ENCODE measurements at places on chromosomes 7 and 10. TPM values are rescaled to one million over a fixed set of nuclear protein-coding genes. Genes with fewer than 3 reads are reported as not detected.
A peak's percentile ranks its signal among the peaks of the same experiment; 100 is the strongest.

Gene TMEM139
- polyA plus RNA-seq: 25.1 TPM

Gene ANKRD30A
- polyA plus RNA-seq: not detected

Gene SSC4D
- polyA plus RNA-seq: 0.98 TPM

Gene MSMB
- polyA plus RNA-seq: not detected

Gene ASAH2
- polyA plus RNA-seq: 1.7 TPM

Gene HOXA4
- 1.8 TPM for polyA plus RNA-seq

Gene HOXA9
- 9.0 TPM for polyA plus RNA-seq

Gene BLNK
- 4.4 TPM for polyA plus RNA-seq

Gene CACNB2
- polyA plus RNA-seq: 0.15 TPM

Gene PARD3
- polyA plus RNA-seq: 58.0 TPM

Gene MYPN
- polyA plus RNA-seq: 0.54 TPM

Gene MKRN1
- 52.9 TPM for polyA plus RNA-seq

Gene ADAM12
- 0.07 TPM for polyA plus RNA-seq

Gene OPALIN
- polyA plus RNA-seq: not detected

DNA sequence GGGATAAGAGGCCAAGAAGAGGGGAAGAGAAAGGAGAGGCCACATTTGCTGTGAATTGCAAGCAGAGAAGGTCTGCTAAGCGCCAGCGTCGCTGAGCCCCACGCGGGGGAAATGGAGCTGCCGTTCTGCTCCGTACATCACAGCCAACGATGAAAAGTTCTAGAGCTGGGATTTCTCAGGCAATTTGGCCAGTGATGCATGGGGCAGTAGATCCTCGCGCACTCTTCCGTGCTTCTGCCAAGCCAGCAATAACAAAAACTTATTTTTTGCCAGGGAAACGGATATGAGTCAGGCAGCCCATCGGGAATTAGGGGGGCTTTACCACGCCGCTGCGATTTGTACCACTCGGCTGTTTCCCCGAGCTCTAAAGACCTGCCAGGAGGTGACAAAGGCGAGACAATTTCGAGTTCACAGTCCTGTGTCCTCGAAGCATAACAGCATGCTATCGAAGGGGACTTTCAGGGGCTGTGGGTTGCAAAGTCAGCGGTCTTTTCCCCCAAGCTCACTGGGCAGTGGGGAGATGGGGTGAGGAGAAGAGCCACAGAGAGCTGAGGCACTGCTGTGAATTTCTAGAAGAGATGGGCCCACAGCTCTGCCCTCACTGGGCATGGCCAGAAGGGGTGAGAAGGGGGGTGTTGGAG lies 30.0 kb upstream of the SLF2 start:
- DNase-seq: no peak

GRCh38 chr7:125934539-125934938 lies 1004.9 kb upstream of the POT1 start:
- DNase-seq: peak; percentile 25

- DNase-seq: no peak
Observed at GRCh38 chr7:32936689-32937088, 20.6 kb upstream of the FKBP9 start.

- no peak for DNase-seq
Observed at GRCh38 chr7:83036721-83037380, 125.8 kb downstream of the PCLO start.

DNA sequence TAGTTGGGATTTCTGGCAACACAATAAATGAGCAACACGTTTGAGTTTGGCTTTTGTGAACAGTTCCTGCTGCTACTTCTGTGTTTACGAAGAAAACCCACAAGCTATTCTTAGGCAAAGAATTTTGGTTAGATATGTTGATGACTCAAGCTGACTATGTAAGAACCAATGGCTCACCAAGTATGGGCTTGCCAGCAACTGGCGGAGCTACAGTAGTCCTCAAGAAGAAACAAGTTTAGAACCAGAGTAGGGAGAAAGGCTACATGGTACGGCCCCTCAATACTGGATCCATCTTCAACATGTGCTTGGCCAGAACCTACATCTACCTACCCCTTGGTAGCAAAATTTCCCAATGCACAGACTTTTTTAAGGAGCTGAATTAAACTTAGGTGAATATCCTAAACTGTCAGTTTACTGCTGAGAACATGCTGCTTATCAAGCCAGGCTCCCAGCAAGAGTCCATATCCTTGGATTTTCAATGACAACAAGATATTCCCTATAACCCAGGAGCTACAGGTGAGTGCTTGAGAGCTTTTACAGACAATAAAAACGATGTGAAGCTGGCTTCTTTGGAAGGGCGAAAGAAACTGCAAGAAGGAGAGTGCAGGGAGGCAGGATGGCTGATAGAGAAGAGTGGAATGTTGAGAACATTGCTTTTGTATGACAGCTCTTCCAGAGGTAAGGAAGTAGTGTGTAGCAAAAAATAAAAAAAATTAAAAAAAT lies 74.3 kb upstream of the ASAH2 start:
- DNase-seq: peak; percentile 84

- DNase-seq: no peak
Observed at GRCh38 chr7:51233374-51233773, 83.2 kb downstream of the COBL start.

DNA sequence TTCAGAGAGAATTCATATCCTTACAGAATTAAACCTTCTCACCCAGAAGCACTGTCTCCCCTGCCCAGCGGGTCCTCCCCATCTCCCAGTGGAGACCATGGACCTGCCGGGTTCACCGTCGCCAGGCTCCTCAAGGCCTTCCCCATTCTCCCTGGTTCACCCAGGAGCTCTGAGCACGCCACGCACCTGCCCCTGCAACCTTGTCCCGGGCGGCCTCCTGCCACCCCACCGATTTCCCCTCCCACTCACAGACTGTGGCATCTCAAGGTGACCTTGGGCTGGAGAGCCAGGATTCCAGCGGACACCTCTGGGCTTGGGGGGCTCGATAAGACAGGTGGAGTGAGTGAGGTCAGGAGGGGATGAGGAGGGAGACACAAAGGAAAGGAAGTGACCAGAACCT lies 135.3 kb downstream of the PTPRN2 start:
- DNase-seq: no peak

DNA sequence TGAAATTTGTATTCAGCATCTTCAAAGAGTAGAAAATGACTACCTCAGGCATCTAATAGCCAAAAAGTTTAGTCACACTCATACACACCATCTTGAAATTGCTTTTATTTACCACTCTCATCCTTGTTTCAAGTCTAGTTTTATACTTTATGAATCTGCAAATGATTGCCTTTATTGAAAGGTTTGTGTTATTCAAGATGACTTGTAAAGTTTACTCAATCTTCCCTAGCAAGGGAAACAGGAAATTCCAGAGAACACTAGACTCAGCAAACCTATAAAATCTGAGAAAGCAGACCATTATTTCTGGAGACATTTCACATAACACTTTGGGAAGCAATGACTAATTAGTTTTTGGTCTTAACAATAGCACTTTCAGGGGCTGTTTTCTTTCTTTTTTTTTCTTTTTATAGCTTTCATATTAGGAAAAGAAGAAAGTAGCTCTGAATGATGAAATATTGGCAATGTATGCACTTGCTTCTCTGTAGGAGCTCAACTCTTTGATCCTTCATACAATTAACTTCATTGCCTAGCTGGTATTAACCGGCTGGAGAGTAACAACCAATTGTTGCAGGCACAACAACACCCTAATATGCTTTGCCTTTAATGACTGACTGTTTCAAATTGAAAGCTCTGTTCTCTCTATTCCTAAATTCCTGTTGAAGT lies 68.9 kb upstream of the HDAC9 start:
- no peak for DNase-seq

GRCh38 chr10:77168861-77169260 lies 468.7 kb downstream of the KCNMA1 start:
- no peak for DNase-seq

DNA sequence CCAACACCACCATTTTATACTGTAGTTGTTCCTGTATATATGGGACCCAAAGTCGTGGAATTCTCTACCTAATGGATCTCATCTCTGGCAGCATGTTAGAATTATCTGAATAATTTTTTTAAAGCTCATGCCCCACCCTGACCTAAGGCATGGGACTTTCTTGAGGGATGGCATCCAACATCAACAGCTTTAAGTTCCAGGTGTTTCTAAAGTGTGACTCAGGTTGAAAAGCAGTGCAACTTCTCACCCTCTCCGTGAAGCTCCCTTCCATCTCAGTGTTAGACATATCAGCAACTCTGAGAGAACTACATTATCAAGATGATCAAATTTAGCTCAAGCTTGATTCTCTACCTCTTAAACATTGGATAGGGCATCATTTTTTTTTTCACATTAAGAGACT lies 18.1 kb upstream of the RAB18 start:
- no peak for DNase-seq

DNA sequence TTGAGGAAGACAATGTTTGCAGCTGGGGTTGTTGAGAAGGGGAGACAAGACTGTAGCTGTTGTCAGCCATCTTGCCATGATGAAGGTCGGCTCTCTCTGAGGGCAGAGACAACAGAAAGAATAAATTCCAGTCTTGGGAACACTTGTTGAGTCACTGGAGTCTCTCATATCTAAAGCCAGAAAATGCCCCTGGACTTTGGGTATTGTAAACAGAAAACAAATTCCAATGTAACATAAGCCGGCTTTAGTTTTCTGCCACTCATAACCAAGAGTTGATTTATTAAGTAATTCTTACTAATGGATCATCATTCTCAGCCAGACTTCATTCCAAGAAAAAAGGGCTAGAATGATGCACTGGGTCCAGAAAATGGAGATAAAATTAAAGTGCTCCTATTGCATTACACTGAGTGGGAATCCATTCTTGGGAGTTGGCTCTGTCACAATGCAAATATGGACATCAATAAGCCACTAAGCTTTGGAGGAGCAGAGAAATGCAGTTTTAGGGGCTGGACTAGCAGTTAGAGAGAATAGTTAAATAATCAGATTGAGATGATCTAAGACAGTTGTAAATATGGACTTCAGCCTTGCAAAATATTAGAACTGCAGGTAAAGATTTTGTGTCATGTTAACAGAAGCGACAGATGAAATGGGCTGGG lies 78.9 kb downstream of the ADAM12 start:
- DNase-seq: no peak

DNA sequence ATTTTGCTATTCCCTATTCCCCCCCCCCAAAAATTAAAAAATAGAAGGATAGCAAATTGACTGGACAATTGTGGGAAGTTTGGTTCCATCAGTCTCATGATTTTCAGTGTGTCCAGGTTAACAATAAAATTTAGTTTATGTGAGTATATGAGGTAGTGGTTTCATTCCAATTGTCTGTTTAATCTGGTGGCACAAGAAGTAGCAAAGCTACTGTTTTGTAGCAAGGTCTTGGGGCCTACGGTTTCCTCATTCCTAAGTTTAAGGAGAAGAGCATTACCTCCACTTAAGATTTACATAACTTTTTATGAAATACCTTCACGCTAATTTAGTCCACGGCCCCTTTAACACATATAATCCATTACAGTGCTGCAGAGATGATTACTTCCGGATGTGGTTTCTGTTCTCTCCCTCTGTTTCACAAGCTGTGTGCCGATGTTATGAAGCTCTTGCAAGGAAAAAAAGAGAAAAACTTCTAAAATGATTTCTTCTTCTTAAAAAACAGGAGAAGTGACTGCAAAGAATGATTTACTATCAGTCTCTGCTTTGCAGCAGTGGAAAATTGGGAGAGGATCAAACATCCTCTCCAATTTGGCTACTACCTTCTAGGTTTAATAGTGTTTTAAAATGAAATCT lies 32.7 kb upstream of the NPVF start:
- no peak for DNase-seq

DNA sequence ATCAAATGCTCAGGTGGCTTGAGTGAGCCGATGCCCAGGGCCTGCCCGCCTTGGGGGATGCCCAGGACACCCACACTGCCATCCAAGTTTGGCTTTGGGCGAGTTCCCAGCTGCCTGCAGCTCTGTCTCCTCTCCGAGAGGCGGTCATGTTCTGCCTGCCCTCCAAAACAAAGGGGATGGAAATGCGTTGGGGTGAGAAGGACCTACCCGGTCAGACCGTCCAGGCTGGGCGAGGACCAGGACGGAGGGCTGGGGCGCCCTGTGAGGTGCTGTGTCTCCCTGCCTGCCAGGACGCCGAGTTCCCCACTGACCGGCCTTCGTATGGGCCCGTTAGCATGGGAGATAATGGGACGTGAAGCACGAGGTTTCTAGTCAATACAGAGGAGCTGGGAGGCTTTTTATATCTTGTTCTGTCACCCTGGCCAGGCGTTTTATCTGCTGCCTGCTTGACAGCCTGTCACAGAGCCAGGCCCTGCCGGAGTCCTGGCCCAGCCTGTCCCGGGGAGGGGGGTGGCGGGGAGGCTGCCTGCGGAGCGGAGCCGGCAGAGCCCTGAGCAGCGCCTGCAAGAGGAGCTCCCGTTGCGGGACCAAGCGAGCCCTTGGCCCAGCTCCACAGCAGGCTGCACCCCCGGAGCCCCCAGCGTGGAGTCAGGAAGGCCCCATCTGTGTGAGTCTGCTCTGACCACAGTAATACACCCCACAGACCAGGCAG lies 22.0 kb upstream of the ELFN1 start:
- DNase-seq: no peak

DNA sequence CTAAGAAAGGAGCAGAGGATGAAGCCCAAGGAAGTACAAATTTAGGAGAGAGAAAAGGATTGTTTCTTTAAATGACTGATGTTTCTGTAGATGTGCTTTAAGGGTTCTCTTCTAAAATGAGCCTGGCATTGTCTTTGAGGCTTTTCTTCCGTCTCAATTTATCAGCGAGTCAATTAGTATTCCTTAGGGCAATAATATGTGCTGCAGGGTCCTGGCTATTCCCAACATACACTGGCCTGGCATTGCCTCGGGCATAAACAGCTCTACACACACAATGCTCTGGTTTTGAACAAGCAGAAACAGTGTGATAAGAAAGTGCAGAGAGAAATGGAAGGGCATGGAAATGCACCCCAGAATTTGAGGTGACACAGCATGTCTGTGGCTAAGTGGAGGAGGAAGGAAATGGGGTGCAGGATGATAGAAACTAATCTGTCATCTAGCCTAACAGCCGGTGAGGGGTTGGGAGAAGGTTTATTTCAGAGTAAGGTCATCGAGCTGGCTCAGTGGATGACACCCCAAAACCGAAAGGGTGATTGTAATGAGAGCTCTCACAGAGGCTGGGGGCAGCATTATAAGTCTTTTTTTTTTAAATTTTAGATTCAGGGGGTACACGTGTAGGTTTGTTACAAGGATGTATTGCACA lies 67.5 kb upstream of the ARHGAP21 start:
- no peak for DNase-seq

- no peak for DNase-seq
Observed at GRCh38 chr7:115462301-115463015, 540.6 kb downstream of the MDFIC start.

DNA sequence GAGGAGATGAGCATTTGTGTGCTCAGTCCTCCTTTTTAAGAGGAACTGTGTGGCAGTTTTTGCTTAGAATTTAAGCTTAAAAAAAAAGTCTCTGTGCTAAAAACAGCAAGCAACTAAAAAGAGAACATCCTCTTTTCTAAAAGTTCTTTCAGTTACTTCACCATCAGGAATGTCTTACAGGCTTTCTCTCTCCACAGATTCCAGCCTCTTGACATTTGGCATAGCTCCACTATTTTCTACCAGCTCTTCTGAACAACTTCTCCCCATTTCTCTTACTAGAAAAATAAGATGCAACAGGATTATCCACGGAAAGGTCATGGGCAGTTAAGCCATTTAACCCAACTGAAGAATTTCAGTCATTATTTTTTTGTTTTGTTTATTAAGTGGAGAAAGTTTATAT lies 13.2 kb downstream of the PCLO start:
- DNase-seq: no peak
